Psoas muscle (tissue), 8 donors: ENCODE measurements at places on chromosomes 3 and 15.
A peak's percentile ranks its signal among the peaks of the same experiment; 100 is the strongest.

- no peak for DNase-seq
Measured at GRCh38 chr15:77225088-77225487, 154.2 kb upstream of the TSPAN3 start.

DNA sequence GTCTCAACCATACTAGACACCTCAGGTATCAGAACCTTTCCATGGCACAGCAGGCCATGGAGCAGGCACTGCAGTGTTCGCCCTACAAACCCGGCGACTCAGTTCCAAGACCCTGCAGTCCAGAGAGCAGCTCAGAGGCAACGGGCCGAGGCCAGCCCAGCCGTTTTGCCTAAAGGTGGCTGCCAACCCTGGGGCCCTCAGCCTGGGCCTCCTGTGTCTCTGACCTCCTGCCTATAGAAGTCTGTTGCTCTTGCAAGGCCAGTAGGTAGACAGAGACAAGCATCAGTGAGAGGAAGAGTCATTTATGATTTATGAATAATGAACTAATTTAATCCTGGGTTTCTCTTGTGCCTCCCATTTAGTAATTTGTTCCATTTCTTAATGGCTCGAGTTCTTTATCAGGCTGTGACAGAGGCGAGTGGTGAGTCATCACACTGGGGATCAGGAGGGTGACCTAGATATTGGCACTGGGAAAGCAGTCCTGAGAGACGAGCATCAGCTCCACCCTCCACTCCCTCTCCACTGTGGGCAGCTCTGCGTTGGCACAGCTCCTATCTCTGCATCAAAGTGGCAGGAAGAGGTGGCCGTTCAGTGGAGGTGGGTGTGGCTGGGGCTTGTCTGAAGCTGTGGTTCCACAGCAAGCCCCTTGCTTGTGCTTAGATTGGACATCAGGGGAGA lies 79.8 kb downstream of the ABHD5 start:
- DNase-seq, result peak; percentile 57

GRCh38 chr3:33103480-33103879 lies 6.5 kb upstream of the GLB1 start:
- DNase-seq, result no peak

DNA sequence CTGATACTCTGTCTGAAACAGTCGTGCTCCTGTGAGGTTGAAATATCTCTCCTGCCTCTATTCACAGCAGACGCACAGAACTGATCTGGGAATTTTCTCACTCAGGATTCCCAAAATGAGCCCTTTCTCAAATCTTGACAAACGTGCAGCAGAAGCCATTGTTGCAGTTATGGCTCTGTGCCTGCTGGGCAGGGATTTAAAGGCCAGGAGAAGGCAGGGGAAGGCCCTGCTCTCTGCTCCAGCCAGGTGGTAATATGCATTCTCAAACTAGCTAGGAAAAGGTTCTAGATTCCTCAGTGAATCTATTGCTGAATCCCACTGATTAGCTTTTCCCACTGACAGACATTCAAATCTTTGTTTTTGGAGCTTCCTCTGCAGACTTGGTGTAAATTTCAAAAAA lies 2.2 kb downstream of the MINAR1 start:
- DNase-seq, result no peak

- DNase-seq, result no peak
Measured at GRCh38 chr3:134867277-134867676, 72.2 kb downstream of the EPHB1 start.

- no peak for DNase-seq
Measured at GRCh38 chr3:6716420-6716819, 144.5 kb upstream of the GRM7 start.
